ENCODE measurements at places on chromosomes 5 and 9. TPM values are rescaled to one million over a fixed set of nuclear protein-coding genes. Genes with fewer than 3 reads are reported as not detected.
A peak's percentile ranks its signal among the peaks of the same experiment; 100 is the strongest.

CBY3 gene
- total RNA-seq = 0.71 TPM

RANBP17 gene
- not detected for total RNA-seq

PCAT7 gene
- total RNA-seq = not detected

- H3K27ac ChIP-seq = peak overlapping the region; percentile 88
- H3K36me3 ChIP-seq = no peaks in the 10 kb centered on the region
- H3K27me3 ChIP-seq = no peaks in the 10 kb centered on the region
- peak overlapping the region; percentile 83 for H3K4me3 ChIP-seq
These were observed 734 bp downstream of the KIF27 start for GRCh38 chr9:83920469-83920926.

DNA sequence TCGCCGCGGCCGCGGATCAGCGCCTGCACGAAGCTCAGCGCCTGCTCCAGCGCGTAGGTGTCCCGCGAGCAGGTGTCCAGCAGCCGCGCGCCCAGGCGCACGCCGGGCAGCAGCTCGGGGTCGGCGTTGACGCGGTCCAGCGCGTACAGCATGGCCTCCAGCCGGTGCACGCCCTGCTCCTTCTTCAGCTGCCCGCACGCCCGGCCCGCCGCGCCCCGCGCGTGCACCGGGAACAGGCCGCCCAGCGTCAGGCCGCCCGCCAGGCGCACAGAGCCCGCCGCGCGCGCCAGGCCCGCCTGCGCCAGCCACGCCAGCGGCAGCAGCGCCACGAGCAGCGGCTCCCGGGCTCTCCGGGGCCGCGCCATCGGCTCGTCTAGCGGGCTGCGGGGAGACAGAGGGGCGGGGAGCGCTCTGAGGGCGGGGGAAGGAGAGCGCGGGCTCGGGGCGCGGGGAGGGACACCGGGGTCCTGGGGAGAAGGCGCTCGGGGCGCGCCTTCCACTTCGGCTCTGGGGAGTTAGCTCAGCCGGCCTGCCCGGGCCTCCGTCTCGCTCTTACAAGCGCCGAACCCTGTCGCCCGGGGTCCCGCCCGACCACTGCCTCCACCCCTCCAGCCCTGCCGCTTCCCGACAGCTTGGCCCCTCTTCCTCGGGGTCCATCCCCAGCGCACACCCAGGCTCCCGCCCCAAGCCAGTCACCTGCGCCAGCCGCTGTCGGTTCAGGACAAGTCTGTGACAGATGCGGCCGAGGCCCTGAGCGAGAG lies at the start of gene GRM6:
Gene GRM6, minus strand, starts transcription at position 741 of the 761 bp plus-strand sequence. Its CDS starts 376 bp downstream, at position 365.
- no peaks in the 10 kb centered on the region for H3K36me3 ChIP-seq
- H3K4me3 ChIP-seq = no peak within 1 kb of the TSS
- DNase-seq = no peak
- H3K27me3 ChIP-seq = peaks cover 24% of the 10 kb centered on the region
- H3K27ac ChIP-seq = no peak within 1 kb of the TSS

DNA sequence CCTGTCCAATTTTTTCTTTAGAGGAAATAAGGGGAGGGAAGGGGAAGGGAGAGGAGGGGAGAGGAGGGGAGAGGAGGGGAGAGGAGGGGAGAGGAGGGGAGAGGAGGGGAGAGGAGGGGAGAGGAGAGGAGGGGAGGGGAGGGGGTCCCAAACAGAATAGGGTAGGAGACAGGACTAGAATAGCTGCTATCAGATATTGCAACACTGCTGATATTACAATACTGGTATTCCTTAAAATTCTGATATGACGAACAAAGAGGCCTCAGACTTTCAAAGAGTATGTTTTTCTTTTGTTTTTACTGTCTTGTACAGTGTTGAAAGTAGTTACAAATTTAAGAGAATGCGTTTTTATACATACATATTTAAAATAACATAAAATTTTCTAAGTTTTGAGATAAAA lies 67.5 kb downstream of the RICTOR start:
- H3K27me3 ChIP-seq = no peaks in the 10 kb centered on the region
- H3K4me3 ChIP-seq = no peak overlapping the region
- no peak overlapping the region for H3K27ac ChIP-seq
- peaks cover 34% of the 10 kb centered on the region for H3K36me3 ChIP-seq
- no peak for DNase-seq
- H3K4me1 ChIP-seq = peaks cover 42% of the 10 kb centered on the region

- peaks cover 31% of the 10 kb centered on the region for H3K36me3 ChIP-seq
- DNase-seq = peak; percentile 11
- no peak overlapping the region for H3K4me3 ChIP-seq
- no peaks in the 10 kb centered on the region for H3K27me3 ChIP-seq
- H3K4me1 ChIP-seq = peaks cover 3% of the 10 kb centered on the region
These were observed 61.1 kb upstream of the SAP30L start for GRCh38 chr5:154384480-154385235.

DNA sequence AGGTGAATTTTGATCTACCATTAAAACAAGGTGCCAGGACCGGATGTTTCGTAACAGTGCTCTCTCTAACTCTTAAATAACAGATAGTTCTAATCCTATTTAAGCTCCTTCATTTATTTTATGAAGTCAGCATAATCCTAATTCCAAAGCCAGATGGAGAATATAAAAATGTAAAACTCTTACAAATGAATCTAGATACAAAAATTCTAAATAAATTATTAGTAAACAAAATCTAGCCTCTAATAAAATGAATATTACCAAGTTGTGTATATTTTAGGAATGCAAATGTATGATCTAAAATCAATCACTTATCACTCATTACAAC lies 32.4 kb upstream of the IL33 start:
- DNase-seq = no peak
- H3K4me1 ChIP-seq = peaks cover 3% of the 10 kb centered on the region
- H3K27ac ChIP-seq = no peak overlapping the region

GRCh38 chr9:19598722-19599121 lies 189.9 kb downstream of the ACER2 start:
- H3K27ac ChIP-seq = no peak overlapping the region
- no peaks in the 10 kb centered on the region for H3K4me1 ChIP-seq
- H3K4me3 ChIP-seq = no peak overlapping the region
- no peak for DNase-seq
- no peaks in the 10 kb centered on the region for H3K36me3 ChIP-seq

DNA sequence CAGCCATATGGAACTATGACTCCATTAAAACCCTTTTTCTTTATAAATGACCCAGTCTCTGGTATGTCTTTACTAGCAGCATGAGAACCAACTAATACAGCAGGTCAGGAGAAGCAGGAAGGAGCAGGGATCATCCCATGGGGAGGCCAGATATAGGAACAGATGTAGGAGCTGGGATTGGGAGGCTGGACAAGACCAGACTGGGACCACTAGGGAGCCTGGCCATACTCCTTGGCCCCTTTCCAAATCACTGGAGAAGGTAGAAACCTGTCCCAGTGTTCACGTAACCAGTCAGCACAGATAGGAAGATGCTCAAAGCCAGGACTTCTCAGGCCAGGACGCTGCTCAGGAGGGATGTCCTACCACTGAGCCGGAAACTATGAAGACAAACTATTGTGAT lies 95.5 kb downstream of the LMX1B start:
- no peak overlapping the region for H3K4me3 ChIP-seq
- H3K4me1 ChIP-seq = peaks cover 19% of the 10 kb centered on the region
- H3K27ac ChIP-seq = no peak overlapping the region

DNA sequence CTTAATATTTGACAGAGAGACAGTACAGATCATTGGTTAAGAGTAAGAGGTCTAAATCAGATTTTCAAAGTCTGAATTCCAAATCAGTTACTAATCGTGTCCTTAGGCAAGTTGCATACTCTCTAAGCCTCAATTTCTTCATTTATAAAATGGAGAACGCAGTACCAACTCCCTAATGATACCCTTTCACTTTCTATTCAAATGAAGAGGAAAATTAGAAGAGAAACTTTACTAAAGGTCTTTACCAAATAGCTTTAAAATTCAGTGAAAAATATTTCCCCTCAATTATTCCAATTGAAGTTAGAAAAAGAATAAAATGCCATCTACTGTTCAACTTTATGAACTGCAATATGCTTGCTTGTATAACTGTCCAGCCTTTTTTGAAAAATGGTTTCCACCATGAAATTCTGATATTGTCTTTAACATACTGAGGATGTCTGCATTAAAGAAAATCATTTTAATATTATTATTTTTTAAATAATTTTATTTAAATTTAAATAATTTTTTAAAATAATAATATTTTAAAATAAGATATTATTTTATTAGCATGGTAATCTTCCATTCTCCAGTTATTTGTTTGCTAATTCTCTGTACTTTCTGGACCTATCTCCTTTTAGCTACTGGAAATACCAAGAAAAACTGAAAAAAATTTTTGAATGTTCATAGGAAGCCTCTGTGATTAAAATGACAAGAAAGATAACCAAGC lies 36.0 kb downstream of the POC5 start:
- no peak overlapping the region for H3K4me3 ChIP-seq
- H3K27ac ChIP-seq = no peak overlapping the region
- DNase-seq = no peak
- no peaks in the 10 kb centered on the region for H3K27me3 ChIP-seq
- peaks cover 13% of the 10 kb centered on the region for H3K4me1 ChIP-seq
- peaks cover 11% of the 10 kb centered on the region for H3K36me3 ChIP-seq

ANKRD55 gene
- 5.7 TPM for total RNA-seq

SV2C gene
- total RNA-seq = 0.02 TPM

ZNF618 gene
- total RNA-seq = 0.11 TPM

DNA sequence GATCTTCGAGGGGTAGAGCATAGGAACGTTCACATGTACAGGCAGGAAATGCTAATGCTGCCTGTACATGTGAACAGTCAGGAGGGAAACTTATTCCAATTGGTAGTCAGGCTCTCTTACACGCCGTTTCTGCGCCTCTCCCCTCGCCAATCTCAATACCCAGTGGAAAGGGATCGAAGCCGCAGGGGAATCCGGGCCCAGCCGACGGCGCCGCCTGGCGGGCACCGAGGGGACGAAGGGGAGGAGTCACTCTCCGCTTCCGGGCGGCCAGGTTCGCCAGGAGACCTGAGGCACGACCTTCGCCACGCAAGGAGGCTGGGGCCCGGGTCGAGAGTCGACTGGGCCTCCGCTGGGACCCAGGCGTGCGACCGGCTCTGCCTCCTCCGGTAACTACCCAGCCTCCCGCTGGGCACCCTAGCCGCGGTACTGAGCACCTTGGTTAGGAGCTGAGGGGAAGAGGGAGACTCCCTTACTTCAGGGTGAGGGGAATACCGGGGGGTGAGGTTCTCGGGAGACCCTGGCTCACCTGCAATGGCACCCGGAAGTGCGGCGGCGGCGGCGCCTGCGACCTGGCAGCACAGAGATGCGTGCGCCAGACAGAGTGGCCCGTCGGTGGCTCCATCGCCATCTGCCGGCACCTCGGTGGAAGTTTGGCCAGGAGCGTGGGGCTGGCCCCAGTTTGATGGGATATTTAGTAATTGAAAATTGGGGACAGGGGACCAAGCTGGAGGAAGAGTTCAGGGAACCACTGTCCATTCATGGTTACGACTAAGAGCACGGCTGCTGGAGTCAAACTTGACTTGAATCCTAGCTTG lies at the start of gene PIGO:
Gene PIGO, minus strand, starts transcription at position 557 of the 815 bp plus-strand sequence. CDS start 1,026 bp downstream, outside the sequence.
- H3K4me1 ChIP-seq = peaks cover 25% of the 10 kb centered on the region
- H3K36me3 ChIP-seq = peaks cover 34% of the 10 kb centered on the region
- H3K4me3 ChIP-seq = peak within 1 kb of the TSS; percentile 85
- peak within 1 kb of the TSS; percentile 92 for H3K27ac ChIP-seq
- peak; percentile 95 for DNase-seq

DNA sequence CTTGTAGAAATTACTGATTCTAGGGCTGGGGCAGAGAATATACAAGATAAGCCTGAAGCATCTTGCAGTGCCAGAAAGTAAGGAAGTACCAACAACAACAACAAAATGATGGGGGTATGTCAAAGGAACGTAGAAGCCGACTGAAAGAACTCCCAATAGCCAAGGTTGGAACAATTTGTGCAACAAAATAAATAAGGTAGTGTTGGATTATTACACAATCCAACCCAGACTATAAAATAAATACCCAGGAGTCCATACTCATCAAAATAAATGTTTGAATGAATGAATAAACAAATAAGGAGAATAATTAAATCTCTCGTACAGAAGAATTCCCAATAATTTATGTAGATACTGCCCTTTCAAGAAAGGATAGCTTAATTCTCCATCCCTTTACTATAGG lies 31.1 kb upstream of the GNAQ start:
- DNase-seq = no peak
- peaks cover 4% of the 10 kb centered on the region for H3K4me1 ChIP-seq
- H3K36me3 ChIP-seq = no peaks in the 10 kb centered on the region
- H3K27me3 ChIP-seq = no peaks in the 10 kb centered on the region
- no peak overlapping the region for H3K4me3 ChIP-seq

- no peak overlapping the region for H3K27ac ChIP-seq
- H3K27me3 ChIP-seq = peaks cover 2% of the 10 kb centered on the region
- no peaks in the 10 kb centered on the region for H3K4me1 ChIP-seq
- DNase-seq = no peak
These were observed 28.4 kb upstream of the SHC3 start for GRCh38 chr9:89207026-89207425.

GRCh38 chr5:64144425-64145215 lies 21.0 kb upstream of the RNF180 start:
- no peaks in the 10 kb centered on the region for H3K4me1 ChIP-seq
- no peak overlapping the region for H3K27ac ChIP-seq
- no peak for DNase-seq
- H3K27me3 ChIP-seq = no peaks in the 10 kb centered on the region
- H3K36me3 ChIP-seq = no peaks in the 10 kb centered on the region

GRCh38 chr5:5420251-5420650 lies 2.2 kb upstream of the ICE1 start:
- no peak overlapping the region for H3K27ac ChIP-seq
- peak overlapping the region; percentile 90 for H3K4me3 ChIP-seq
- H3K36me3 ChIP-seq = peaks cover 2% of the 10 kb centered on the region
- DNase-seq = no peak
- peaks cover 12% of the 10 kb centered on the region for H3K4me1 ChIP-seq

- no peaks in the 10 kb centered on the region for H3K4me1 ChIP-seq
- DNase-seq = no peak
- no peaks in the 10 kb centered on the region for H3K27me3 ChIP-seq
- no peak overlapping the region for H3K4me3 ChIP-seq
- no peak overlapping the region for H3K27ac ChIP-seq
These were observed 81.0 kb downstream of the ADAMTS19 start for GRCh38 chr5:129541051-129541450.

DNA sequence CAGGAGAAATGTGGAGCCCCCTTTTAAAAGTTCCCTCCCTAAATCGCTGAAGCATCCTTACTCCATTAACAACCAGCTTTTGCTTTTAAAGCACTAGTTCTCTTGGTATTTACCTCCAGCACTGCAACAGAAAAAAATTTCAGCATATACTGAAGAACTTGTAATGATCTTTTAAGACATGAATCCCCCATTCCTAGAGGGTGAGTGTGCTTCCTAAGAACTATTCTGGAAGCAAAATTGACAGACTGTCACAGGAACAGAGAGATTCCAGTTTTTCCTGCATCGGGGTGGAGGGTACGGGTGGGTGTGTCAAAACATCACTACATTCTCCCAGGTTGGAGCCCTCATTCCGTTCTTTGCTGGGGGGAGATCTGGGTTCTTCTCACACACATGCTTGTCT lies 151.9 kb downstream of the EBF1 start:
- H3K4me1 ChIP-seq = no peaks in the 10 kb centered on the region
- H3K36me3 ChIP-seq = no peaks in the 10 kb centered on the region
- no peak for DNase-seq

DNA sequence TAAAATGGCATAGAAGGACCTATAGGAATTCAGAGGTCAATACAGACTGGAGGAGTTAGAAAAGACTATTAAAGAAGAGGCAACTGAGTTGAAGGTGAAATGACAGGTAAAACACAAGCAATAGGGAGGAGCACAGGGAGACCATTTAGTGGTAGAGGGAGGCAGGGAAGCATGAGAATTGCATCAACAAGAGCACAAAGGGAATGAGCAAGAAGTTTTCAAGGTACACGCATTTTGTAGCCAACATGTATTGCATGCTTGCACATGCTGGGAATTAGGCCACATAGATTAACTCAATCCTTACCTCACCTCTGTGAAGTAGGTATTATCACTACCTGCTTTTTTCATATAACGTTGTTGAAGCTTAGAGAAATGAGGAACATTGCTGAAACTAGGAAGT lies 42.3 kb downstream of the PLPP1 start:
- no peak for DNase-seq
- peaks cover 5% of the 10 kb centered on the region for H3K36me3 ChIP-seq
- H3K4me1 ChIP-seq = no peaks in the 10 kb centered on the region
- no peaks in the 10 kb centered on the region for H3K27me3 ChIP-seq
- H3K27ac ChIP-seq = no peak overlapping the region

STOML2 gene
- total RNA-seq = 169 TPM
